Psoas muscle (tissue), 8 donors: ENCODE measurements at places on chromosomes 6 and 20. TPM values are rescaled to one million over a fixed set of nuclear protein-coding genes. Genes with fewer than 3 reads are reported as not detected.

DNA sequence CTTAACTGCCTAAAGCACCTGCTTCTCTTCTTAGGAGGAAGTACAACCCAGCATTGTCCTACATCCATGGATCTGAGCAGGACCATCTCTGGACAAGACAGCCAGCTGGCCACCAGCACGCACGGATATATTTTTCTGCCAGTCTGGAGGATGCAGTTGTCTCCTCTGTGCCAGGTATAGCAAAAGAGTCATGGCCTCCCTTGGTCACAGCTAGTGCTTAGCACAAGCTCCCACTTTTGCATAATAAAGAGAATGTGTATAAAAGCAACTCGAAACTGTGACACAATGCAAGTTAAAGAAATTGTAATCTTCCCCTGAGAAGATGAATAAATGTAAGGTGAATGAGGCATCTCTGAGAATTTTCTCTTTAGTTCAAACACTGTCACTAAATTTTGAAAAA lies 267.8 kb upstream of the MANEA start:
- no peak for DNase-seq

- DNase-seq, result no peak
Observed at GRCh38 chr6:117961301-117961700, 54.2 kb downstream of the SLC35F1 start.

- DNase-seq, result no peak
Observed at GRCh38 chr6:137923866-137924653, 57.0 kb downstream of the TNFAIP3 start.

GRCh38 chr6:109672175-109672574 lies 18.8 kb downstream of the AK9 start:
- DNase-seq, result no peak

Gene RWDD2A
- 2.1 TPM for total RNA-seq

Gene ZC2HC1B
- not detected for total RNA-seq

Gene OR5V1
- total RNA-seq, result not detected
